ENCODE measurements at places on chromosomes 1 and 21.

GRCh38 chr1:107912656-107913055 is 52.3 kb downstream of the VAV3 start:
- no peak for DNase-seq

- DNase-seq: no peak
These were observed 18.1 kb downstream of the HDAC1 start for GRCh38 chr1:32309960-32310359.

- no peak for DNase-seq
These were observed 39.8 kb downstream of the LHX4 start for GRCh38 chr1:180269645-180270529.

DNA sequence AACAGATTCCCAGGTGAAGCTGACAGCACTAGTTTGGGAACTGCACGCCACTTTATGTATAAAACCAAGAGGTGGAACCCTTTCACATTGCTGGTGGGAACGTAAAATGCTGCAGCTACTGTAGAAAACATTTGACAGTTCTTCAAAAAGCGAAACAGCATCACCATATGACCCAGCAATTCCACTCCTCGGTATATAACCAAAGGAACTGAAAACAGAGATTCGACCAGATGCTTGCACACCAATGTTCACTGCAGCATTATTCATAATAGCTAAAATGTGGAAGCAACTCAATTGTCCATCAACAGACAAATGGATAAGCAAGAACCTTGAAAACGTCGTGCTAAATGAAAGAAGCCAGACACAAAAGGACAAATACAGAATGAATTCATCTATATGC is 17.5 kb downstream of the RSPH1 start:
- no peak for DNase-seq

DNA sequence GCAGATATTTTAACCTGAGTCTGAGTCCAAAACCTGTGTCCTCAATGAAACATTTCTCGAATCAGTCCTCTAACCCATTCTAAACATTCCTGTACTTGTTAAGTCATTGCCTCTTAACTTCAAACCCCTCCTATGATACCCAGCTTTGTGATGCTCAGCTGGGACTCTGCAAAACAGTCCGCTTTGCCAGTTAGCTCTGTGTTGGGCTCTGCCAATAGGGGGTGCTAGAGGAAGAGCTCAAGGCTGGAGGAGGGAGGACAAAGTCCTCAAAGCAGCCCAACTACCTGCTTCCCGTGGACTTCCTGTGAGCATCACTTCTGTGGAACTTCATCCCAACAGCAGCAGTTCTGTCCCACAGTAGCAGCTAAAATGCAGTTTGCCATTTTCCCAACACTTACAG is 38.1 kb upstream of the SYT14 start:
- no peak for DNase-seq

DNA sequence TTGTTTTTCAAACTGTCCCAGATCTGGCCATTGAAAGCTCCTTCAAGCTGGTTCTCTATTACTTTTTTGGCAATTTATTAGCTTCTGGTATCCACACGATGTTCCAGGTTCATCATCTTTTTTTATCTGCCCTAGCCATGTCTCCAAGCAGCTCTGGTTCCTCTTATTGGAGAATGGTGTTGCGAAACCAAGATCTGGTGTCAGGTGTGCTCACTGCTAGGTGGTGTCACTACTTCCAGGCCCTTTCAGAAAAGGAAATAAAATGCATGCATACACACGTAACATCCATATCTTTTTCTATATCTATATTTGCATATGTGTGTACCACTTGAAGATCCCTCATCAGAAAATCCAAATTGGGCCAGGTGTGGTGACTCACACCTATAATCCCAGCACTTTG is 53.3 kb downstream of the GATAD2B start:
- no peak for DNase-seq

DNA sequence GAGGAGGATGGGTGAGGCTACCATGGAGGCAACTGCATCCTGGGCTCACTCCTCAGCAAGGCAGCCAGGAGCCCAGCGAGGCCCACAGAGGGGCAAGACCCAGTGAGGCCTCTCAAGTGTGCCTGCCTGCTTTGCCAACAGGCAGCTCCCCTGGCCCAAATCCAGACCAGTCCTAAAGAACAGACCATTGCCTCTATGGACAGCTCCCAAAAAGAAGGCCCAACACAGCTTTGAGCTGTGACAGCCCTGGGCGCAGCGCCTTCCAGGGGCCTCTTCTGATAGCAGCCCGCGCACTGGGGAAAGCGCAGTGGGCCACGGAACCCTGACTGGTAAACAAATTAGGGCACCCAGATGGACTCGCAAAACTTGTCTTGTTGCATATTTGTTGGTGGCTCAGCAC is 25.5 kb downstream of the C1orf198 start:
- no peak for DNase-seq

- no peak for DNase-seq
These were observed 456 bp downstream of the TOMM40L start for GRCh38 chr1:161226320-161226711.

DNA sequence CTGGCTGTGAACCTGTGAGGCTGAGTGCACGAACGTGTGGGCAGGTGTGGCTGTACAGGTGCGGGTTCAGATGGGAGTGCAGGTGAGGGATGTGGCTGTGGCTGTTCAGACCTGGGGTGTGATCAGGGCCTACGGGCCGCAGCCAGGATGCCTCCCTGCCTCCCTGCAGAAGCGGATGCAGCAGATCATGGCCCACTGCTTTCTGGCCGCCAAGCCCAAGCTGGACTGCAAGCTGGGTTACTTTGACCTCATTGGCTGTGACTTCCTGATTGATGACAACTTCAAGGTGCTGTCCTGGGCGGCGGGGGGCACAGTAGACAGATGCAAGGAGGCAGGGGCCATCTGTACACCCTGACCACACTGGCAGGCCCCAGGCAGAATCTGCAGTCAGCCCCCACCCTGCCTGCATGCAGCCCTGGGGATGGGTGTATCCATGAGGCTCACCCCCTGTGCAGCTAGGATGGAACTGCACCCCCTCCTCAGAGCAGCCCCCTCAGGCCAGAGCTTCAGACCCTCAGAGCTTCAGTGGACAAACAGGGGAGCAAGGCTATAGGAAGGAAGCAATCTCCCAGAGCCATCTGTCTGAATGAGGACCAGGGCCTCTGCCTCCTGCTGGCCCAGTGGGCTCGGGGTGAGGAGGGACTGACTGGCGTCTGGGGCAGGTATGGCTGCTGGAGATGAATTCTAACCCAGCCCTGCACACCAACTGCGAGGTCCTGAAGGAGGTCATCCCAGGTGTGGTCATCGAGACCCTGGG is 9.8 kb downstream of the TNFRSF18 start:
- DNase-seq: no peak

DNA sequence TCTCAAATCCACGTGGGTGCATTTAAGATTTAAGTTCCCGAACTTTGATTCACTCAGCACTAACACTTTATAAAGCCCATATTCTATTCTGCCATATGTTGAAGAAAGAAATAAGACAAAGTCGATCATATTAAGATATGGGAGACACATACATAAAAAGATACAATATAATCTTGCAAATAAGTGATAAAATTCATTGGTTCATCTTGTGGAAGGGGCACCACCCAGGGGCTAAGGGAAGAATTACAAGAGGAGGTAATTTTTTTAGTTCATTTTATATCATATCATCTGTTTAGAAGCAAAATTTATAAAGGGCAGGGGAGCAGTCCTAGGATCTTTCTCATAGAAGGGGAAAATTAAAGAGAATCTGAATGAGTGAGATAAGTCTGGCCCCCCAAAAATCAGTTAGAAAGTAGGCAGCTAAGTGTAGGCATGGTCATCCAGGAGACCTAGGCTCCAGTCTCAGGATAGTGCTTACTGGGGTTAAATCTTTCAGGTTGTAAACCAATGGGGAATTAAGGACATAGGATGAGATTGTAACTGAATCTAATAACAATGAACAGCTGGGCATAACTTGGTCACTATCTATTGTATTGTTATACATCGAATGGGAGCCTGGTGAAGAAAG is 124.2 kb upstream of the L1TD1 start:
- no peak for DNase-seq

All from glomerular endothelial cell (primary cell).